ENCODE measurements at places on chromosomes 7 and 10. TPM values are rescaled to one million over a fixed set of nuclear protein-coding genes. Genes with fewer than 3 reads are reported as not detected.

DNA sequence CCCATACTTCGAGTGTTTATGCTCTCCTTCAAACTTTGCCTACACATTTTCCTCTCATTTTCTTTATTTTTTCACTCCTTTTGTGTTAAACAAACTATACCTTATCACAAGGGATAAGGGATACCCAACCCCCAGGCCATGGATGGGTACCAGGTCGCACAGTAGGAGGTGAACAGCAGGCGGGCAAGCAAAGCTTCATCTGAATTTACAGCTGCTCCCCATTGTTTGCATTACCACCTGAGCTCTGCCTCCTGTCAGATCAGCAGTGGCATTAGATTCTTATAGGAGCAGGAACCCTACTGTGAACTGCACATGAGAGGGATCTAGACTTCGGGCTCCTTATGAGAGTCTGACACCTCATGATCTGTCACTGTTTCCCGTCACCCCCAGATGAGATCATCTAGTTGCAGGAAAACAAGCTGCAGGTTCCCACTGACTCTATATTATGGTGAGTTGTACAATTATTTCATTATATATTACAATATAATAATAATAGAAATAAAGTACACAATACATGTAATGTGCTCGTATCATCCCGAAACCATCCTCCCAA is 28.5 kb downstream of the ZC3HC1 start:
- DNase-seq: no peak

DNA sequence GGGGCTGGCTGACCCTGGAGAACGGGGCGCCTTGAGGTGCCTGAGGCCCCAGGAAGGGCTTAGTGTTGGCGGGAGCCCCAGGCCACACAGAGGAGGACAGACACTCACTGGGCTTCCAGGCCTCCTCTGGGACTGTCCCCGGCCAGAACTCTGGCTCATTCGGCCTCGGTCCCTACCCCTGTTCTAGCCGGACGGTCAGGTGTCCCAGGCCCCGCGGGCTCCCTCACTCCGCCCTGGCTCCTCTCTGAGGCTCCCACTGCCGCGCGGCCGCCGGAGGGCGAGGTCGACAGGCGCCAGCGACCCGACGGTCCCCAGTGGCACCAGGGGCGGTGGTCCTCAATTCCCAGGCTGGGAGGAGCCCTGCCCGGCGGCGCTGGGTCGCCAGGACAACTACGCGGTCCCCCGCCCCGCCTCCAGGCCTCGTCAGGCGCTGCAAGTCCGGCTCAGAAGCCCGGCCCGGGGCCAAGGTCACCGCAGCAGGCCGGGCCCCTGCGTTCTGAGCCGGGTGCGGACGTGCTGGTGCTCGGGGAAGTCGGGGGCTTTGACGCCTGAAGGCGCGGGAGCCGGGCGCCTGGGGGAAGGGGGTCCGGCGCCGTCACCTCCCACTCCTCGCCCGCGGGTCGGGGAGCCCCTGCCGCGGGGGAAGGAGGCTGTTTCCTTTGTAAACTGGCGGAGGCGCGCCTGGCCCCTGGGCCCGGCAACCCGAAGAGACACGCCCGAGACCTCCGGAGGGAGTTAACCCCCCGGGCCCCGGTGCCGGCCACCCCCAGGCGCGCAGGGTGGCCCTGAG is 1.1 kb upstream of the PWWP2B start:
- DNase-seq: peak; percentile 81

GRCh38 chr10:96719200-96719599 is 1.1 kb downstream of the PIK3AP1 start:
- no peak for DNase-seq

GRCh38 chr7:69817841-69818635 is 219.8 kb downstream of the AUTS2 start:
- no peak for DNase-seq

GRCh38 chr7:20598459-20599309 is 16.8 kb upstream of the ABCB5 start:
- peak; percentile 68 for DNase-seq

DNA sequence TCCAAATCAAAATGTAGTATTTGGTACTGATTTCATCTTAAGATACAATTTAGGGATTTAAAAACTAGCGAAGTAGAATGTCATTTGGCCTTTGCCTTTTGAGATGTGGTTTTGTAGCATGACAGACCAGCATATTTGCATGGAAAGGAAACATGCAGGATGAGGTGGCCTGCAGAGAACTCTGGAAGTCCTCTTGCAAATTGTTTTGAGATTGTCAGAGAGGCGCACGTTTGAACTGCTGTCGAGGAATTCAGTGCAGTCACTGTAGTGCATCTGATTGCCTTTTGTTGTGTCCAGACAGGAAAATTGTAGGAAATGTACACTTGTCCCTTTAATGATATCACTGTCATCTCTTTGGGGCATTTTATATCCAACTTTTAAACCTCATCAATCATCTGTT is 136.7 kb downstream of the CELF2 start:
- DNase-seq: no peak

GRCh38 chr10:106897719-106898118 is 266.8 kb downstream of the SORCS1 start:
- DNase-seq: no peak

- peak; percentile 87 for DNase-seq
Measured at GRCh38 chr7:128405471-128406313, 4.1 kb downstream of the IMPDH1 start.

DNA sequence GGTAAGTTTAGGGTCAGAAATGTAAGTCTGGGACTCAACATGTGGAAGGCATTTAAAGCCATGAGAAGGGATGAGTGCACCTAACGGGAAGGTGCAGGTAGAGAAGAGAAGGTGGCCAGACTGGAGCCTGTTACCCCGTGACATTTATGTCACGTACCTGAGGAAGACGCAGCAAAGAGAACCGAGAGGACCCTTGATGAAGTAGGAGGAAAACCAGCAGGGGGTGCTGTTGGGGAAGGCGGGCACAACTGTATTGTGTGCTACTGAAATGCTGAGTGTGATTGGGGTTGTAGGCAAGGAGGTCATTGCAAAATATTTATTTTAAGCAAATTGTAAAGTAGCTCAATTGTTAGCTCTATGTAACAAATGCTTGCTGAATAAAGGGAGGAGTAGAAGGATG is 338.2 kb upstream of the PRKCQ start:
- DNase-seq: peak; percentile 44

DNA sequence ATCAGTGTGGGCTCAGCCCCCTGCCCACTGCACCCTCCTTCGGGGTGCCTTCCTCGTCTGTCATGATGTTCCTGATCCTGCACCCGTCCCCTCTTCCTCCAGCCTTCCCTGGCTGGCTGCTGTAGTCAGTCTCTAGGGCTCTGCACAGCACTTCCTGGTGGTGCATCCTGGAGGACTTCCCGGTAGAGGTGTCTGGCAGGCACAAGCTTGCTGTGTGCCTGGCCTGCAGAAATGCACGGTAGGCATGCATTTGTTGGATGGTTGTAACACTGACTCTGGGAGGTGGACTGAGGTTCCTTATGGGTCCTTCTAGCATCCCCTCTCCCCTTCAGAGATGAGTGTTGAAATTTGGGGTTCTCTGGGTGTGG is 92.8 kb downstream of the BMS1 start:
- no peak for DNase-seq

- DNase-seq: no peak
Measured at GRCh38 chr7:53642361-53642760, 606.9 kb downstream of the POM121L12 start.

GRCh38 chr7:11060893-11061292 is 87.2 kb downstream of the PHF14 start:
- no peak for DNase-seq

GRCh38 chr10:97210543-97210960 is 24.8 kb upstream of the SLIT1 start:
- peak; percentile 77 for DNase-seq

DNA sequence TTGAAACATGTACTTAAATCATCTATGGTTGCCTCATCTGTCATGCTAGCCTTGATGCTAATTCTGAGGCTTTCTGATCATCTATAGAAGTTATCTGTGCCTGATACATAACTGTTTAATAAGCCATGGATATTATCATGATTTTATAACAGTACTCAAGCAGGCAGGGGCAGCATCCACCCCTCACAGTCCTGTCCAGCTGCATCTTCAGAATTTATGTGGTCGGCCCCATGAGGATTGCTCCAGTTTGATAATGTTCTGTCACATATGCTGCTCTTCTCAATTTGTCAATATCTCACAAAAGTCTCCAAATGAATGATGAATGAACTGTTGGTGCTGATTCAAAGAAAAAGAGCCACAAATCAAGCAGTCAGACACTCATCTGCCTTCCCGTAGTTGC is 335.1 kb upstream of the POM121L12 start:
- no peak for DNase-seq

DNA sequence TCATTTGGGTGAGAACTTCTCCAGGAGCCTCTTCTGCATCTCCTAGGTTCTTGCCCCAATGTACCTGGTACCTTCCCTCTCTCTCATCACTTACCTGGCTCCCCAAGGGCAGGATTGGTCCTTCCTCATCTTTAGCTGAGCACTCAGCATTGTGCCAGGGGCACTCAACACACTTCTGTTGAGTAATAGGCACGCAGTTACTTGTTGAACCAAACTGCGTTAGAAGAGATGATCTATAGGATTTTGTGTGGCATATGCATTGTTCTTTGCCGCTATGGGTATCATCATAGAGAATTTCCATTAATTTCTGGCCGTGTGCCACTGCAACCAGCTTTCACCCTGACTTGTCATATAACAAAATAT is 16.4 kb downstream of the TBXAS1 start:
- no peak for DNase-seq

DNA sequence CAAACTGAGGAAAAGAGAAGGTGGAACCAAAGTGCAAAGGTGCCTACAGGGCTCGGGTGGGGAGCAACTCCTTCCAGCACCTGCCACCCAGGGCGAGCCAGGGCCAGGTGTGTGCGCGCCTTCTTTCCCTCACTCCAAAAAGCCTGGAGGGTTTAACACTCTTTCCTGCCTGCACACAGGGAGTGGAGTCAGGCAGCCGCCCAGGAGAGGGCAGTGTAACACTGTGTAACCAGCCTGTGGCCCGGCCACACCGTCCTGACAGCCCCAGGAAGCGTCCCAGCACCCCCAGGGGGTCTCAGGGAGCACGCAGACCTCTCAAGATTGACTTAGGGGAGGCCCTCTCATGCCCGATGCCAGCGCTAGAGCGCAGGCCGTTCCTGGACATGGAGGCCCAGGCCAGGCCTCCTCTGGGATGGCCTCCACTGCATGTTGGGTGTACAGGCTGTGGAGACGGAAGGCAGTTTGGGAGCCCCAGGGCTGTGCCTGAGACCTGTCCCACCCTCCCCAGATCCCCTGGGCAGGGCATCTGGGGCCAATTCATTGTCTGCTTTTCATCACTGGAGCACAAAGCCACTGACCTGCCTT is 13.4 kb downstream of the BRI3 start:
- DNase-seq: peak; percentile 88

- no peak for DNase-seq
Measured at GRCh38 chr7:77542409-77542808, 5.3 kb downstream of the PTPN12 start.

- no peak for DNase-seq
Measured at GRCh38 chr10:26981232-26981824, 119.0 kb downstream of the ANKRD26 start.

GRCh38 chr10:117259279-117259678 is 18.4 kb downstream of the SLC18A2 start:
- DNase-seq: no peak

DNA sequence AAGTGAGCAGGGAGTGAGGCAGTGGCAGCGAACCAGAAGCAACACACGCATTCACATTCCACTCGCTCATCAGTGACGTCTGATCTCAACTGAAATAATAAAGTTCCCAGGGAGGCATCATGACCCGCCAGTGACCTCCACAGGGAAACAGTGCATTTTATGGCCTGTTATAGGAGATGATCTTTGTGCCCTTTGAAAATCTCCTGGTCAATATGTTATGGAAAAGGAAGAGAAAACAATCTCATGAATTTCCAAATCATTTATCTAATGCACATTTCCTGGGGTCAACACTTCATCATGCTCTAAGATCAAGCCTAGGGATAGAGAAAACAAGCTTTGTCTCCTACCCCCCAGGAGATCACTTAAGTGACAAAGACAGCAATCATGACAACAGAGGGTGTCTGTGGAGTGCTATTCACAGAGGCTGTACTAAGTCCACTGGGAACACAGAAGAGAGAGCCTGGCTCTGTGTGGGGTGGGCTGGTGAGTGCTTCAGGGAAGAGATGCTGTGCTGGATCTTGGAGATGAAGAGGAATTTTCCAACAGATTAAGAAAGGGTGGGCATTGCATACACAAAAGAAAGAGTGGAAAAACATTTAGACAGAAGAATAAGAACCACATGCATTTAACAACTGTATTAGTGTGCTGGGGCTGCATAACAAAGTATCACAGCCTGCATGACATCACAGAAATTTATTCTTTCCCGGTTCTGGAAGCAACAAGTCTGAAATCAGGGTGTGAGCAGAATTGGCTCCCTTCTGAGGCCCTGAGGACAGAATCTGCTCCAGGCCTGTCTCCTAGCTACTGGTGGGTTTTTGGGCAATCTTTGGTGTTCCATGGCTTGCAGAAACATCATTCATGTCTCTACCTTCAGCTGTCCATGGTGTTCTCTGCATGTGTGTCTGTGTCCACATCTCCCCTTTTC is 613.9 kb upstream of the IGFBP3 start:
- DNase-seq: peak; percentile 58

GRCh38 chr10:86598151-86598550 is 56.2 kb upstream of the OPN4 start:
- DNase-seq: no peak

GRCh38 chr7:11430841-11431240 is 401.2 kb downstream of the THSD7A start:
- DNase-seq: no peak

The ZNF727 gene
- not detected for total RNA-seq

The DNAJC12 gene
- 3.5 TPM for total RNA-seq

The HTR5A gene
- total RNA-seq: not detected

The GPC2 gene
- 61.0 TPM for total RNA-seq

The CUBN gene
- total RNA-seq: 1.5 TPM

The ARPC1A gene
- 154 TPM for total RNA-seq

The HSPA14 gene
- 41.8 TPM for total RNA-seq

The PTF1A gene
- total RNA-seq: not detected

The MCM10 gene
- 44.5 TPM for total RNA-seq

The HOXA7 gene
- not detected for total RNA-seq

The AOC1 gene
- total RNA-seq: not detected

The CTBP2 gene
- total RNA-seq: 97.6 TPM

The SPDYE6 gene
- total RNA-seq: not detected

The GJC3 gene
- total RNA-seq: not detected

The CLIP2 gene
- 7.5 TPM for total RNA-seq
